ENCODE measurements at places on chromosomes 16 and 17. TPM values are rescaled to one million over a fixed set of nuclear protein-coding genes. Genes with fewer than 3 reads are reported as not detected.

KRT26 gene
- total RNA-seq: not detected

ABCC12 gene
- total RNA-seq: not detected

SNF8 gene
- total RNA-seq: 64.3 TPM

ALG1 gene
- total RNA-seq: 10.9 TPM

DPEP2NB gene
- not detected for total RNA-seq

MFAP4 gene
- not detected for total RNA-seq

PLEKHM1 gene
- 127 TPM for total RNA-seq

CCL17 gene
- not detected for total RNA-seq

TP53TG3C gene
- not detected for total RNA-seq

PSME3IP1 gene
- 82.6 TPM for total RNA-seq

USP43 gene
- total RNA-seq: 0.30 TPM

- DNase-seq: peak; percentile 63
Observed at GRCh38 chr17:10117581-10118001, 80.8 kb downstream of the GAS7 start.

GRCh38 chr17:10612957-10613744 is 44.0 kb downstream of the MYH3 start:
- DNase-seq: no peak

GRCh38 chr16:503150-504071 is 24.1 kb upstream of the CAPN15 start:
- no peak for DNase-seq

- no peak for DNase-seq
Observed at GRCh38 chr16:49489686-49490320, 116.2 kb downstream of the C16orf78 start.

DNA sequence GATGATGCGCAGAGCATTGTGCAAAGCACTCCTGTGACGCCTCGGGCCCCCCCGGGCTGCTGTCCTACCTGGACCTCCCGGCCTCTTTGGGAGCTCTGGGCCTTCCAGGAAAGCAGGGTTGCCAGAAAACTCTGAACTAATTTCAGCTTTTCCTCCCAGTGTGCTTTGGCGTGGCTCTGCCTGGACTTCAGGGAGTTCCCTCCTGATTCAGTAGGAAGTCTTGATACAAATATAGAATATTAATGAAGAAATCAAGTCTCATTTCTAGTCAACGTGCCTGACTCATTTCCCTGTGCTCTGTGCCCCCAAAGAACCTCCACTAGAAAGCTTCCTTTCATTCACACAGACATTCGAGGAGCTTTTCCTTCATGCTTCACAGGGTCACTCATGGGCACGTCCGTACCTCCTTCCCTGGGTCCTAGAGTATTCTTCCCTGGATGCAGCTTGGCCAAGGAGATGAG is 84.0 kb upstream of the NOL11 start:
- no peak for DNase-seq

DNA sequence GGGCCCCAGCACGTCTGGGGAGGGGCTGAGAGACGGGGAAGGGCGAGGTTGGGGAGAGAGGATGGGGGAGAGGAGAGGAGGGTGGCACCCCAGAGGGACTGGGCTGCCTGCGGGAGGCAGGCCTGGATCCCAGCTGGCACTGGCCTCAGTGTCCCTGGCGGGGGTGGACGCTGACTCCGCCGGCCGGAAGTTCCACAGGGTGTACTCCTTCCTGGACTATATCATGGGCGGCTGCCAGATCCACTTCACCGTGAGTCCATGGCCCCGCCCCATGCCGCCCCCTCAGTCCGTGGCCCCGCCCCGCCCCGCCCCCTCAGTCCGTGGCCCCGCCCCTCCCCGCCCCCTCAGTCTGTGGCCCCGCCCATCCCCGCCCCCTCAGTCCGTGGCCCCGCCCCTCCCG is 11.3 kb downstream of the CPNE7 start:
- peak; percentile 45 for DNase-seq

DNA sequence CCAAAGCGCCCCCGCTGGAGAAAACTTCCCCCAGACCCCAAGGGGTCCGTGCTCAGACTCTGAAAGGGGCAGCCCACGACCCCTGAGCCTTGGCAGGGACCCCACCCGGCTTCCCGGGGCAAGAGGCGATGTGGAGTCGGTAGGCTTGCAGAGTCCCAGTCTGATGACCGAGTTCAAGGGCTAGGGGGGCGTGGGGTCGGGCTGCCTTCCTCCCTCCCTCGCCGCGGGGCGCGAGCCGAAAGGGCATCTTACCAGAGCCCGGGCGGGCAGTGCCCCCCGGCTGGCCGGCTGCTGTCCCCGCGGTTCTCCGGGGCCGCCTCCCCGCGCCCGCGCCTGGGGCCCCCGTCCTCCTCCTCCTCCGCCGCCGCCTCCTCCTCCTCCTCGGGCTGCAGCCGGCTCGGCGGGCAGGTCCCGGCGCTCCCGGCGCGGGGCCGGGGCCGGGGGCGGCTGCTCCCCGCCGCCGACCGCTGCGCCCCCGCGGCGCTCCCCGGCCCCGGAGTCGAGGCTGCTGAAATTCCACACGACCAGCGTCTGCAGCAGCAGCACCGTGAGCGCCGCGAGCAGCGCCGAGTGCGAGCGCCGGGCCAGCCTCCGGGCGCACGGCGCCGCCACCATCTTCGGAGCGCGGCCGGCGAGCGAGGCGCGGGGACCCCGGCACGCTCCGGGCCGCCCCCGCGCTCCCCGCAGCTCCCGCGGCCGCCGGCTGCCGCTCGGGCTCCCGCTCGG is 415 bp downstream of the XYLT1 start:
- DNase-seq: peak; percentile 65

GRCh38 chr16:89557690-89558490 is 2.6 kb upstream of the RPL13 start:
- no peak for DNase-seq

DNA sequence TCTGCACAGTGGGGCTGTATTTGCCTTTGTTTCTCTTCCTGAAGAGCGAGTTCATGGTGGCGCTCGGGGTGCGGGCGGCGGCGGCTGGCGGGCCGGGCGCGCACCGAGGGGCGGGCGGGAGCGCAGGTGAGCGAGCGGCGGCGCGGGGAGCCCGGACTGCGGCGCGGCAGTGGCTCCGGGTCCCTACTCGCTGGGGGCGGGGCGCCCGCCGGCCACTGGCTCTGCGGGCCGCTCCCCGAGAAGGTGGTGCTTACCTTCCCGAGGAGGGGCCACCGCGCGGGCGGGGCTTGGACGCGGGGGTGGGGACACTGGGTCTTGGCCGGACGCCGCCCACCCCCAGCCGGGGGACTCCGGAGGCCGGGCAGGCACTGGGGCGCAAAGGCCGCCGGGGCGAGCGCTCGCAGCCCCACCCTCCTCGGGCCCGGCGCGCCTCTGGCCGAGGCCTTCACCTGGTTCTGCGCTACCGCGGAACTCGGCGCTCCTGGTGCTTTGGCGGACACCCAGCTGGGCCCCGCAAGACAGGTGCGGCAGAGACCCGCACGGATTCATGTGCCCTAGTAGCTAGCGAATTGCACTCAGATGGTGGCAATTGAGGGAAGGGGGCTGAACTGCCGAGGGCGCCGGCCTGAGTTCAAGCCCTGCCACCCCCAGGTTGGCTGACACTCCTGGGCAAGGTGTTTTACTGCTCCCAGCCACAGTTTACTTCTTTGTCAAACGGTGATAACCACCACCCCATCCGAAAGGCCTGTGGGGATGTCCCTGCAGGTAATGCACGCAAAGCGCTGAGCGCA is at the start of gene PPL:
Gene PPL, minus strand, starts transcription at position 158 of the 791 bp plus-strand sequence. Its CDS starts 103 bp downstream, at position 55.
- DNase-seq: no peak

DNA sequence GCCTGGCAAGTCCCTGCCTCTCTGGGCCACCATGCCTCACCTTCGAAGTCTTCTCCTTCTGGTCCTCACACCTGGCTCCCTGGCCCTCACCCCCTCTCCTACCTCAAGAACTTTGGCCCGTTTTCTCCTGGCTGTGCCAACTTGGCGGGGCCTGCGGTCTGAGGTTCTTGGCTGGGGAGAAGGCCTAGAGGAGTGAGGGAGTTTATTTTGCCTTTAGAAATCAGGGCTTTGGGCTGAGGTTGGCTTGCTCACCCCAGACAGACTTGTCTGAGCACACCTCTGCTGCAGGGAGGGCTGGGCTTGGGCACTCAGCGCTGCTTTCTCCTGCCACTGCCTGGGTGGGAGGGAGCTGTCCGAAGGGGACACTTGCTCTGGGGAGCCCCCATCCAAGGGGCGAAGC is 23.3 kb upstream of the TAC4 start:
- DNase-seq: no peak

- no peak for DNase-seq
Observed at GRCh38 chr16:85172455-85173145, 60.3 kb upstream of the CIBAR2 start.

DNA sequence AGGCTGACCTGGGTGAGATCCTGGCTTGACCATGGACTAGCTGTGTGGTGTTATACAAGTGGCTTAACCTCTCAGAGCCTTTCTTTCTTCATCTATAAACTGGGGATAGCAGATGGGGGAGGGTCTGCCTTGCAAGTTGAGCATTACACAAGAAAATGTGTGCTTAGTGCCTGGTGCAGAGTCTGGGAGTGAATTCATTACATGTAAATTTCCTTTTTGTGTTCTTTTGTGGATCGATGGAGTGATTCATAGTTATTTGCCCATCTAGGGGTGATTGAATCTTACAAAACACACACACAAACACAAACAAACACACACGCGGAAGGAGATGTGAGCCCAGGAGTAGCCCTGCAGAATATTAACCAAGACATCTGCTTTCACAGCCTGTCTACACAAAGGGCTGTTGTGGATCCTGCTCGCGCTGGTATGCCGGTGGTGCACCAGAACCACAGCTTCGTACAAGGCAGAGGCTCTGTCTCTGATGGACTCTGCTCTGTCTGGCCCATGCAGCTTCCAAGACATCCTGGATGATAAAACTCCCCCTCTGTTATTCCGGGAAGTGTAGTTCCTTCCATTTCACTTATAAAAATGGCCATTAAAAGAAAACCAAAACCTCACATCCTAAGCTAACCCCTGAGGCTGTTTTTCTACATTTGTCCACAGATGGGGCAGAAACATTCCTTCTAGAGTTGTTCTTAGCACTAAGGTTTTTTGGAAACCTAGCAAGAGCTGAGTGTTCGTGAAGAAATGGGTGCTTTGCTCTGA is 86.1 kb downstream of the UTP18 start:
- no peak for DNase-seq

- DNase-seq: peak; percentile 29
Observed at GRCh38 chr16:50743581-50744225, 1.8 kb downstream of the CYLD start.

GRCh38 chr16:69448470-69449193 is 24.2 kb downstream of the CYB5B start:
- DNase-seq: no peak

GRCh38 chr17:34763728-34764665 is 184.6 kb downstream of the TMEM132E start:
- DNase-seq: no peak

DNA sequence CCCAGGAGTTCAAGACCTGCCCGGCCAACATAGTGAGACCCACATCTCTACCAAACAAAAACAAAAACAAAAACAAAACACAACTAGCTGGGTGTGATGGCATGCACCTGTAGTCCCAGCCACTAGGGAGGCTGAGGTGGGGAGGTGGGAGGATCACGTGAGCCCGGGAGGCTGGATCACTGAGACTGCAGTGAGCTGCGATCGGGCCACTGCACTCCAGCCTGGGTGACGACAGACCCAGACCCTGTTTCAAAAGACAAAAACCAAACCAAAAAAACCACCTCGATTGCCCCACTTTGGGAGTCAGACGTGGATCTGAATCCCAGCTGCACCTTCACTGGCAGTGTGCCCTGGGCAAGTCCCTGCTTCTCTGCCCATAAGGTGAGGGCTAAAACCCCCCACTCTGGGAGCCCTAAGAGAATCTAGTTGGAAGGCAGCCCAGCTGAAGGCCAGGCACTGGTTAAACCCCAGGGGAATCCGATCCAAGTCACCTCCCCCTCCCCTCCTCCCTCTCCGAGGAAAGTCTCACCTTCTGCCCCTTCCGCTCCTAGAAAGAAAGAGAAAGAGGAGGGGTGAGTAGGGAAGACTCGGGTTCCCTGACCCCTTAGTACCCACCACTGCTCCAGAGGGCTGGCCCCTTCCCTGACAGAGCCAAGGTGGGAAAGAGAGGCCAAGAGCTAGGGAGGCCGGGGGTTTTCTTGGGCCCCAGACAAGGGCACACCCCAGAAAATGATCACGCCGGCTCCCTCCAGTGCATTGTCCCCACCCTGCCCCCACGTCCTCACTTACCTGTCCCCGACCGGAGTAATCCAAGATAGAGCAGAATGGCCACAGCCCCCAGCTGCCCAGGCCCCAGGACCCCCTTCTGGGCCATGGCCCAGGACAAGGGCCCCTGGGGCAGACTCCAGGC is 647 bp downstream of the PRSS8 start:
- no peak for DNase-seq

- DNase-seq: no peak
Observed at GRCh38 chr17:81420769-81421462, 25.7 kb downstream of the BAHCC1 start.

- no peak for DNase-seq
Observed at GRCh38 chr17:72971226-72971880, 121.1 kb downstream of the SLC39A11 start.

DNA sequence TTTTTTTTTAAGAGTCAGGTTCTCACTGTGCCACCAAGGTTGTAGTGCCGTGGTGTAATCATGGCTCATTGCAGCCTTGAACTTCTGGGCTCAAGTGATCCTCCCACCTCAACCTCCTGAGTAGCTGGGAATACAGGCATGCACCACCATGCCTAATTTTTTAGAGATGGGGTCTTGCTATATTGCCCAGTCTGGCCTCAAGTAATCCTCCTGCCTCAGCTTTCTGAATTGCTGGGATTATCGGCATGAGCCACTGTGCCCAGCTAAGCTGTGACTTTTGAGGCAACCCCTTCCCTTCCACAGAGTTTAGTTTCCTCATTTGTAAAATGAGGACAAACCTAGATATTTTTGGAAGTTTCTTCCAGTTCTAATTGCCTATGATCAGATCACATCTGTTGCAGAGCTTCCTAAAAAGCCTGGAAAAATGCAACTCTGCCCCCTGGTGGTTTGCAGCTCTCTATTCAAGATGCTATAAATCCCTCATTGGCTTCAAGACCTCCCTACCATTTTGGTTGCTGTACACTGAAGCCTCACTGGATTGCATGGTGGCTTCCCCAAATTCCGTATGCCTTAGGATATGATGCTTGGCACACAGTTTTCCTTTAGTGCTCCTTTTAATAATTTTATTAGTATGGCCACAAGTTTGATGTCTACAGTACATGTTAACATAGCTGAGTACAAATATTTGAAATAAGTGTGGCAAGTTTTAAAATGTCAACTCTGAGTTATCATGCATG is 19.3 kb downstream of the GDE1 start:
- peak; percentile 27 for DNase-seq

GRCh38 chr16:78583441-78583840 is 484.0 kb downstream of the WWOX start:
- DNase-seq: no peak

- no peak for DNase-seq
Observed at GRCh38 chr17:10156948-10157607, 41.3 kb downstream of the GAS7 start.

DNA sequence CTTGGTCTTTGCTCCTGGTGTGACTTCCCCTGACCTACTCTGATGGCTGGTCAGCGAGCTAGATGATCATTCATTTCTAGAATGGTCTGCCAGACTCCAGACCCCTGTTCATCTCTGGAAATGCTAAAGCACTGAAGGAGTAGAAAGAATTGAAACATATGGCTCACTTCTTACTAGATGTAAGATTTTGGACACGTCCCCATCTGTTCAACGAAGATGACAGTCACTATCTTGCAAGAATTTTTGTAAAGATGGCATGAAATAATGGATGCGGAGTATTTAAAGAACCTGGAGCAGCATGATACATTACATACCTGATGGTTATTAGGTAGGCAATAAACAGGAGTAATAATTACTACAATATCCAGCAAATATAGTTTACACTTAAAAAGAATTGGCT is 252.7 kb upstream of the SDK2 start:
- no peak for DNase-seq
